M059J (cell line): ENCODE measurements at places on chromosomes 3 and 15. TPM values are rescaled to one million over a fixed set of nuclear protein-coding genes. Genes with fewer than 3 reads are reported as not detected.

DNA sequence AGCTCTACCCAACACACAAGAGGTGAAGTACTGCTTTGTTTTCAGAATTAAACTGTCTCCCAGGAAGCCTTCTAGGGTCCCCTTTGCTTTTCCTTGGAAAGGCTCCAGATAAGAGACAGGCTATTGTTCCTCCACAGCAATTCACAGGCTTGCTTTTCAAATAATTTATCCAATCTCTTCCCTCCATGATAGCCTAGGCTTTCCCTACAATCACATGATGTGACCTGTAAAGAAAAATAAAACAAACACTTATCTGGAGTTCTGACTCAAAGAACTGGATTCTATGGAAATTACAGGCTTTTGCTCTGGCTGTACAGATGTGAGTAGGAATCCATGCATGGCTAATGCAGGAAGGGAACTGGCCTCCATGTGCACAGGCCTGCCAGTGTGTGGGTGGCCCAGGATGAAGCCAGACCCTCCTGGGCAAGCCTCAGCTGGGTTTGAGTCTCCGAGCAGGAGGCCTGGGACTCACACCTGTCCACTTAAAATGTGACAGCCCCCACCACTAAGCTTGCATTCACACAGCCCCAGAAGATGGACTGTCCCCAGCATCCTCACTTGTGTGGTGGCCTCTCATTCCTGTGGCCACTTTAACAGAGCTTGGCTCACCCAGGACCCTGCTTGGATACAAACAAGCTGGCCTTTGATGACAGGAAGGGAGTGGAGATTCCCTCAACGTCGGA is 75.8 kb upstream of the LEKR1 start:
- peak; percentile 89 for DNase-seq

- DNase-seq: no peak
Measured at GRCh38 chr15:37103475-37104423, 3.4 kb upstream of the MEIS2 start.

DNA sequence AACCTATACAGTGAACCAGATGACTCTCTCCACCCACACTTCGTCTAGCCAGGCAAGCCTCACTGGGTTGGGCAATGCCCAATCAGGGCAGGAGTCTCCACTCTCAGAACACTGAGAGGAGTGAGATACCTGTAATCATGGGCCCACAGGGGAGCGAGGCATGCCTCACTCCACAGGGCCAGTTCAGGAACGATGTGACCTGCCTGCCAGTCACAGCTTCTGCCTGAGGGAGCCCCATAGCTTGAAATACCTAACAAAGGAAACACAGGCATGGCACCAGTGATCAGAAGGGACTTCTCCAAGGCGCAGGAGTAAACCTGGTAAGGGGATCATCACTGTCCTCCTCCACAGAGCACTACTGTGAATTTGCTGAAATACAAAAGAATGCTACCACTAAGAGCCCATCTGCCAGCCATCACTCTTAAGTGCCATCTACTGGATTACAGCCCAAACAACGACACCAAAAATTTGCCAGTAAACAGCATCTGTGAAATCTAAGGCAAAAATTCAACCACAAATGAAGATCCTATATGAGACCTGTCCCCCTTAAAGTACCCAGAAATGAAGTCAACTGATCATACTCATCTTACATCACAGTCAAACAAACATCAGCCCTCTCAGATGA is 689.9 kb upstream of the SEMA6D start:
- peak; percentile 0 for DNase-seq

DNA sequence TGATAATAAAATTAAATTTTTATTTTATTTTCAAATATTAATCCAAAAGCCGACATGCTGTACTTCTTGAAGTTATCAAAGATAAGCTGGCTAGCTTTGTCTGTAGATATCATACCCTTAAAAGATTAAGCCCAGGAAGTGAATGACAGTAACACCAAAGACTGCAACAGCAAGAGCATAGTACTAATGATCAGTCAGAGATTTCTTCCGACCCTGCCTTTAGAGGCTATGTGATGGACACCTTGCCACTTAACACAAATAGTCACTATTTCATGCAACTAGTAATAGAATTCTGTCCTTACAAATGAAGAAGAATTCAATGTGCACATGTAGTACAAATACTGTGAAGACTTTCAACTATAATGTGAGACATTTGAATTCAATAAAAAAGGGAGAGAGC is 9.3 kb upstream of the MBNL1 start:
- DNase-seq: no peak

- peak; percentile 98 for DNase-seq
Measured at GRCh38 chr3:185796431-185797107, 28.3 kb downstream of the IGF2BP2 start.

- DNase-seq: no peak
Measured at GRCh38 chr3:148077965-148078364, 619.7 kb upstream of the AGTR1 start.

GRCh38 chr3:62378311-62378789 is 5.0 kb upstream of the FEZF2 start:
- no peak for DNase-seq

- DNase-seq: no peak
Measured at GRCh38 chr3:52721002-52721729, 15.3 kb downstream of the SPCS1 start.

GRCh38 chr3:195794708-195795107 is 17.0 kb downstream of the MUC4 start:
- peak; percentile 62 for DNase-seq

DNA sequence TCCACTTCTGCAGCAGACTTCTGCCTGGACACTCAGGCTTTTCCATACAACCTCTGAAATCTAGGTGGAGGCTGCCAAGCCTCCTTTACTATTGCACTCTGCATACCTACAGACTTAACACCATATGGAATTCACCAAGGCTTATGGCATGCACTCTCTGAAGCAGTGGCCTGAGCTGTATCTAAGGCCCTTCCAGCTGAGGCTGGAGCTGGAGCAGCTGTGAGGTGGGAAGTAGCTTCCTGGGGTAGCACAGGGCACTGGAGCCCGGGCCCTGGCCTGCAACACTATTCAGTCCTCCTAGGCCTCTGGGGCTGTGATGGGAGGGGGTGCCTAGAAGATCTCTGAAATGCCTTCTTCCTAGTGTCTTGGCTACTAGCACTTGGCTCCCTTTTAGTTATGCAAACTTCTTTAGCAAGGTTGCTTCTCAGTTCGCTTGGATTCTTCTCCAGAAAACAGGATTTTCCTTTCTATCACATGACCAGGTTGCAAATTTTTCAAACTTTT is 186.6 kb upstream of the RORA start:
- no peak for DNase-seq

DNA sequence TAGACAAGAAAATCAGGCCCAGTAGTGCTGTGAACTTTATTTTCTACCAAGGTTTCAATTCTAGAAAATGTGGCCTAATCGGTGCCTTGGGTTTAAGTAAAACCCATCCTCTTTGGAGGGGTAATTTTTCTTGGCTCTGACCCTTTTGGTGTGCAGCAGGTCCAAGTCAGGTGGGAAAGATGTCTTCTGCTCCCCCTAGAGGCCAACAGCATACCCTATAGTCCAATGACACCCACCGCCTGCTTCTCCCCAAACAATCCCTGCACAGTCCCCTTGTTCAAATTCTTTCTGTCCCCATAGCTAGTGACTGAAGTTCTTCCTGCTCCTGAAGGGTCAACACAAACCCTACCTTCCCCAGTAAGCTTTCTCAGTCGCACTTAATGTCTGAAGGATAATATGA is 261.8 kb upstream of the GOLGA6L4 start:
- DNase-seq: no peak

- DNase-seq: no peak
Measured at GRCh38 chr15:58285212-58285920, 146.4 kb upstream of the LIPC start.

Gene RFTN1
- total RNA-seq: 26.4 and 39.3 TPM in 2 replicates

Gene MAP3K13
- total RNA-seq: 30.9 and 47.9 TPM in 2 replicates

Gene AGBL1
- total RNA-seq: not detected in 2 replicates

Gene PARP15
- 0.20 TPM in 1 of 2 replicates, not detected in the other for total RNA-seq

Gene TRPM1
- total RNA-seq: 0.02 TPM in 1 of 2 replicates, not detected in the other

Gene HDAC11
- 4.6 and 5.5 TPM in 2 replicates for total RNA-seq

Gene GOLGA6L10
- total RNA-seq: 0.07 and 0.25 TPM in 2 replicates

Gene GOLGA8S
- not detected in 2 replicates for total RNA-seq

Gene C3orf52
- 10.9 and 12.6 TPM in 2 replicates for total RNA-seq

Gene GCSAM
- not detected in 2 replicates for total RNA-seq

Gene PDZRN3
- 1.7 and 1.9 TPM in 2 replicates for total RNA-seq

Gene CFAP161
- total RNA-seq: not detected in 2 replicates
